ENCODE measurements at places on chromosomes 4 and X.
A peak's percentile ranks its signal among the peaks of the same experiment; 100 is the strongest.

DNA sequence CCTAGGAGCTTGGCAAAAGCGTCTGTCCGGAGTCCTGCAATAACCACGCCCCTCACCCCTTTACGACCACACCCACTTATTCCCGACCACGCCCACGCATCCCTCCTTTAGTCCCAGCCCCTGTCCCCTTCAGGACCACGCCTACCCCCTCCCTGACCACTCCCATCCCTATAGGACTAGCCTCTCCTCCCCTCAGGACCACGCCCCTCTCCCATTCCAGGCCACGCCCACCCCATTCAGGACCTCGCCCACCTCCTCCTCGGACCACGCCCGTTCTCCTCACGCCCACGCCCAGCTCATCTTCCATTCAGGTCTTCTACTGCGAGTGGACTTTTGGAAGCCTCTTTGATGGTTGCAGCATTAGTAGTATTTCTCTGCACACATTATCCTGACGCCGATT lies 131.2 kb upstream of the STX18 start:
- DNase-seq = no peak

DNA sequence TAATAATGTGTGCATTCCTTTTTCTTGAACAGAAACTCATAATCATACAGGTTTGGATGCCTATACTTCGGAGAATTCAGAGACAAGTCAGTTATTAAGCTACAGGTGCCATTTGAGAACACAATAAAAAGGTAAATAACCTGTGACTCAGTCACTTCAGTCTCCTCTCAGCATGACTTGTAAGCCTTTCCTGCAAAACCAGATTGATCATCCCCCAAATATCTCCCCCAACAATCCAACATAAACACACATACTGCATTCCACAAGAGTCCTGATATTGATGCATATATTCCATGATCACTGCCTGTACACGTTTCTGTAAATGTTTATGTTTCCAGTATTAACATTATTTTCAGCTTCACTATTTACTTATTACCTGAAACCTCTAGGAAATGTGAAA lies 110.8 kb downstream of the PWWP3B start:
- no peak for DNase-seq

GRCh38 chr4:149985981-149986380 lies 92.3 kb upstream of the DCLK2 start:
- no peak for DNase-seq

- no peak for DNase-seq
Measured at GRCh38 chr4:56859841-56860240, 38.3 kb upstream of the SPINK2 start.

GRCh38 chr4:123699880-123700771 lies 303.5 kb downstream of the SPRY1 start:
- no peak for DNase-seq

DNA sequence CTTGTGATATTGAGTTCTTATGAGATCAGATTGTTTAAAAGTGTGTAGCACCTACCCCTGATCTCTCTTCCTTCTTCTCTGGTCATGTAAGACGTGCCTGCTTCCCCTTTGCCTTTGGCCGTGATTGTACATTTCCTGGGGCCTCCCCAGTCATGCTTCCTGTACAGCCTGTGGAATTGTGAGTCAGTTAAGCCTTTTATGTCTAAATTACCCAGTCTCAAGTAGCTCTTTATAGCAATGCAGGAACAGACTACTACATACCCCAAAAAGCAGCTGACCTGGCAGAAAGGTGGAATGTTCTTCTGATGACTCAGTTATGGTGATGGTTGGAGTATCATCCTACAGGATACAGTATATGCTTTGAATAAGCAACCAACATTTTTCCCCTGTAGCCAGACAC lies 11.4 kb upstream of the MCUB start:
- no peak for DNase-seq

DNA sequence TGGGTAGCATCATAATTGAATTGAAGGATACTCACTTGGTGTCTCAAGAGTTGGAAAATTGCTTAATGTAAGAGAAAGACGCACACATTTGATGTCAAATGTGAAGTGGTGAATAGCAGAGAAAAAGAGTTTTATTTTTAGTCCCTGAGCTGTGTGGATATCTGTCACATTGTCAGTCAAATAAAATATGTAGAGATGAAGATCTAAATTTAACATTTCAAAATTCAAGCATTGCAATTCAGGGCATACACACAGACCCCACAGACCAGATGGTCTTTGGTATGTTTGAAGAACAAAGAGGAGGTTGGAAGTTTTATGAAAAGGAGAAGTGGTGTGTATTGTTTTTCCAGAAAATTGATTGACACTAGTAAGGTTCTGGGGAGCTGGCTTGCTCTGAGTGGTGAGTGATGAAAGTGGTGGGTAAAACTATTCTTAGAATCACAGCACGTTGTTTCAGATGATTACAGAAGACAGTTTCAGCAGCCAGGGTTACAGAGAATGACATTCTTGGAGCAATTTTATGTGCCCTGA lies 44.9 kb upstream of the BBS12 start:
- DNase-seq = no peak

GRCh38 chrX:145524931-145525330 lies 277.6 kb downstream of the SPANXN1 start:
- no peak for DNase-seq

GRCh38 chr4:141636082-141636770 lies at the start of gene IL15:
IL15 (plus strand) TSS chr4:141636583; CDS start chr4:141719465, 82,882 bp downstream.
- peak; percentile 84 for DNase-seq

DNA sequence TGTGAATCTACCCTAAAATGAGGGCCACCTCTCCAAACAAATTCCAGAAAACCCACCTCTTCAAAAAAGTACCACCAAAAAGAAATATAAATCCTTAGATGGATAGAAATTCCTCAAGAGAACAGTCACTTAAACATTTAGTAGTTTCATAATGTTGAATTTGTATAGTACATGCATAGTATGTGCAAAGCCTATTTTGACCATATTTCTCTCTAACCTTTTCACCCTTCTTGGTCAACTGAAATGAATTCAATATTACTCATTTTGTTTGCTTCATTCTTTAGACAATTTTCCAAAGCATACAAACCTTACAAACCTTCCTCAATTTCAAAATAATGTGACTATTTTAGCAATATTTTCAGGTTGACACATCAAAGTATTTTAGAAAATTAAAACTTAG lies 4.1 kb downstream of the RHOXF1 start:
- DNase-seq = no peak

- peak; percentile 61 for DNase-seq
Measured at GRCh38 chr4:16969696-16970135, 71.3 kb upstream of the LDB2 start.

DNA sequence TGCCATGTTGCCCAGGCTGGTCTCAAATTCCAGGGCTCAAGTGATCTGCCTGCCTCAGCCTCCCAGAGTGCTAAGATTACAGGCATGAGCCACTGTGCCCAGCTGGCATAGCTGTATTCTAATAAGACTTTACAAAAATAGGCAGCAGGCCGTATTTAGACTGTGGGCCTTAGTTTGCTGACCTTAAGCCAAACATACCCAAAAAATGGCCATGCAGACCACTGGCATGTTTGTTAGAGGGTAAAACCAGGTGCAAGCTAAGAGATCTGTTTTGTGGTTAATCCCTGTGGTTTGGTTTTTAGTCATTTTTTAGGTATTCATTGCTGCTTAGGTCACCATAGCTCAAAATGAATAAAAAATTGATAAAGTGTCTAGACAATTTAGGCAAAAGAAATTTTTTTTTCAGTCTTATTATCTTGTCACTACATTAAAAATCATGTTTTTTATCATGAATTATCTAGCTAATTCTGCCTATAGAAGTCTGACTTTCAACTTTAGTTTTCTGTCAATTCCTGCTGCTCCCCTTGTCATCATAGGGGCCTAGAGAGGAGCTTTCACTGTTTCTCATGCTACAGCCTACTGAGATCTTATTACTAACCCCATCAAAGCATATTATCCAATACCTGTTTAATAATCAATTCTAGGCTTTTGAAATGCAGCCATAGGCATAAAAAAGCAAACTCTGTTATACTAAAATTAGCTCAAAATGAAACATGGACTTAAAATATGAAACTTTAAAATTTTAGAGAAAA lies 7.5 kb upstream of the SPINK2 start:
- DNase-seq = no peak

DNA sequence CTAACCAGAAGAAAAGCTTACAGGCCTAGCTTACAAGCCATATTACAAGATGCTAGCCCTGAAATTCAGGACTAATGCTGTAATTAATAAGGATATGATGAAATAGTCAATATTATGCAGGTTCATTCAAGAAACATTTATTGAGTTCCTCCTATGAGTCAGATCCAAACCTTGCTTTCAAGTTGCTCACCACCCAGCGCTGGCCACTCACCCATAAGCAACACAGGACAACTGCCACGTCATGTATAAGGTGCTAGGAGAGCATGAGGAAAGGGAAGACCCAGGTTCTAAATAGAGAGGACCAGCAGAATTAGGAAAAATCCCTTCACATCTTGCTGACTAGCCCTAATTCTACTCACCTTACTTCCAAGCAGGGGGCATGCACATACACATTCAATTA lies 23.3 kb downstream of the MAML3 start:
- DNase-seq = no peak

DNA sequence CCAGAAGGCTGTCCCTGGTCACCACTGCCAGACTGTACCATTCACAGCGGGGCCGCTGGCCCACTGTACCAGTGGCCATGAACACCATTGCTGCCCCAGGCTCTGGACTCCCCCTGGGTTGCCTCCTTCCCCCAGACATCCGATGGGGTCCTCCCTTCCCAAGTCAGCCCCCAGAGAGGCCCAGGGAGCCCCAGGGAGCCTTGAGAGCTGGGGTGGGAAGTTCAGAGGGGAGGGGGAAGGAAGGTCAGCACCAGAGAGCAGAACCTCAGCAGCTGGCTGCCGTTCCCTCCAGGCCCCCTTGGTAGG lies 441 bp upstream of the ARHGAP4 start:
- DNase-seq = no peak

- DNase-seq = no peak
Measured at GRCh38 chrX:22889819-22890218, 109.9 kb upstream of the DDX53 start.

DNA sequence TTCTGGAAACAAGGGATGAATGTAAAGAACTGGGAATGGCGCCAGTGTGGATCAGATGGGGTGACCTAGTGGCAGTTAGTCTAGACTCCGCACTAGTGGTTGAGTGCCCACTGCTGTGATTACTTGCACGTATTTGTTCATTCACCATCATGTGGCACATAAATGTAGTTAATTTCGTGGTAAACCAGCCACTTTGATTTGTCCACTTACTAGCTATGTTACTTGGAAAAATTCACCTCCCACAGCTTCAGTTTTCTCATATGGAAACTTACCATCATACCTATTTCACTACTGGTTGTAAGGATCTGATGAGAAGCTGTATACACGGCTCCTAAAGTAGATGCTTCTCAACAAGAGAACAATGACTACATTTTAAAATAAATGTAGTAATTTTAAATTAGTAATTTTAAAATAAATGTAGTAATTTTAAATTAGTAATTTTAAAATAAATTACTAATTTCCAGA lies 394 bp upstream of the DYNLT3 start:
- no peak for DNase-seq

DNA sequence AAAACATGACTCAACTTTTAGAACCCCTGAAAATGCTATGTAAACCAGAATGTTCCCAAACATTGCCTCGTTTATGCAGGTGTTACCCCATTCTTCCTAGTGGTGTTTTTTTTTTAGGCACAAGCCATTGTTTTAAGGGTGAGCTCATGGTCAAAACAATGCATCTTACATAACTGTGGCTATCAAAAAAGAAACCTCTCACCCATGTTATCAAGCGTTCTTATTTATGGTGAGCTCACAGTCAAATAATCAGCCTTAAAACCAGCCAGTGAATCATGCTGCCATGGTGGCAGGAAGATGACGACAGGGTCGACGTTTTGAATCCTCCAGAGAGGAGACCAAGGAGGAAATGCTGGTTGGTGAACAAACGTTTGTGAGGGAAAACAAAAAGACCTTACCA lies 195.2 kb downstream of the KDR start:
- DNase-seq = no peak

- no peak for DNase-seq
Measured at GRCh38 chrX:781224-782204, 150.9 kb downstream of the SHOX start.

- DNase-seq = no peak
Measured at GRCh38 chrX:120731386-120731785, 101.5 kb upstream of the C1GALT1C1 start.

DNA sequence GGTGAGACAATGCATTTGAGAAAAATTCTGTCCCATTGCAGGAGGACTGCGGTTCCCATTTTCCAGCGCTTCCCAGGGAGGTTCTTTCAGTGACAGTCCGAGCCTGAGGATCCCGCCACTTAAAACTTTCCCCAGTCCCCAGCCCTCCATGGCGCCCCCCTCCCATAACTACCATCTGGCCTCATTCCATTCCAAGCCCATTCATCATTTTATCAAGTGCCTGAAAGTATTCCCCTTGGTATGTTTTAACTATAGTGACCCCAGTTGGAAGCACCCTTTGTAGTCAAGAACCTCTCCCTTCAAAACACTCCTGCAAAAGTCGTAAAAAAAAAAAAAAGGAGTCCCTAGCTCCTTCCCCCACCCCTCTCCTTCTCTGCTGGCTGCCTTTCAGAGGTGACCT lies 1.2 kb downstream of the RASL11B start:
- DNase-seq = no peak

DNA sequence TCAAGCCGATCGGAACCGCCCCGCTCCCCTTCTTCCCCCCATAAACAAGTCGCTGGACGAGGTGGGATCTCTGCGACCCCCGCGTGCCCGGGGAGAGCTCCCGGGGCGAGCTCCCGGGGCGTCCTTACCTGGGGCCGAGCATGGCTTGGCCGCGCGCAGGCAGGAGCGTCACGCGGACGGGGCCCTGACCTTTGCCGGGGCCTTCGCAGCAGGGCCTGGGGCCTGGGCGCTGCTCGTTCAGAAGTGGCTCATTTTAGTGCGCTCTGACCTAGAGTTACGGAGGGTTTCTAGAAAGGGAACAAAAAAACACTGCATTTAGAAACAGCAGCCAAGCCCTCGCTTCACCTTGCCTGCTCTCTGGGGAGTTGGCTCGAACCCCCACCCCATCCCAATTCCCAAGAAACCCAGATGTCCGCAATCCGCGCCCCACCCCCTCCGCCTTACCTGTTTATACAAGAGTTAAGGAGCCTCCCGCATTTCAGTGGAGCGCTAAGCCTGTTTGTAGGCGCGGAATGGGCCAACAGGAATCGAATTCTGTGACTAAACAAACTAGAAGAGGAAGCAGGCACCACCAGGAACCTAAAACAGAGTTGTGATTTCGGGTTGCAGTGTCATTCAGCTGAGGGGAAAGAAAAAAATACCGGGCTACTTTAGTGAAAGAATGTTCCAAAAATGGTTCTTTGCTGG lies 814 bp upstream of the RBM47 start:
- no peak for DNase-seq

DNA sequence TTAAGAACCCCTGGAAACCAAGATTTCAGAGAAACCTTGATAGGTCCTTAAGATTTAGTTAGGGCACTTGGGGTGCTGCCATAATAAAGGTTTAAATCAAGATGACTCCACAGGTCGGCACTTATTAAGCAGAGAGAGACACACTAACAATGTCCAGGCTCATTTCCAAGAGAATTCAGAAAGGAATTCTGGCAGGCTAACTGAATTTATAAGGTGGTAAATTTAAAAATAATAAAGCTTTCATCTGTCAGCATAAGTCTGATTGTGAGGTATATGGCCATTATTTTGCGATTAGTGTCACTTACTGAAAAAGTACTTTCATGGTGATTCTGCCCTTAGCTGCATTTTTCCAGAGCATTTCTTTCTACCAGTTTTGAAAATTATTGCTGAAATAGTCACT lies 472.7 kb downstream of the ARAP2 start:
- no peak for DNase-seq
